Keratinocyte (primary cell): ENCODE measurements at places on chromosomes 11 and 22. TPM values are rescaled to one million over a fixed set of nuclear protein-coding genes. Genes with fewer than 3 reads are reported as not detected.

- no peak for DNase-seq
These were observed 10.6 kb downstream of the MSANTD4 start for GRCh38 chr11:106011481-106011880.

The CDKN1C gene
- 0.06 to 0.49 TPM (median 0.37 TPM) in 3 replicates for polyA plus RNA-seq

The TM7SF2 gene
- 9.7 to 12.6 TPM (median 10.7 TPM) in 3 replicates for polyA plus RNA-seq

DNA sequence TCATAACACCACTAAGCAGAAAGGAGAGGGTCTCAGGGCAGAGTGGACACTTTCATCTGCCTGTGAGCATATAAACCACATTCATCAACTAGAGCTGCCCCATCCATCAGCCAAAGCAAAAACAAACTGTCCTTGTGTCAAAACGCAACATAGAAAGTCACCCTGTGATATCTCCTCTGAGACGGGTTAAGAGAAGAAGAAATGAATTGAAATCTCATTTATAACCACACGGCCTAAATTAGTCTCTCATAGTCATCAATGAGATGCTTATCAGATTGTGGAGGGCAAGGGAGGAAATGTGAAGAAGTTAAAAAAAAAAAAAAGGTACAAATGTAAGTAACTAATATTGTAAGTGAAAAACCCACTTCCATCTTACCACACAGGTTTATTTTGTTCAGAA, 75.7 kb downstream of the SIK3 start:
- DNase-seq = no peak

The LRRC74B gene
- 0.03 TPM in 1 of 3 replicates, not detected in the others for polyA plus RNA-seq

GRCh38 chr11:62984451-62984991, at the start of gene SLC22A6:
Gene SLC22A6 (minus strand): TSS chr11:62984967. CDS start chr11:62984690, 277 bp downstream.
- DNase-seq = no peak

- DNase-seq = no peak
These were observed 537.0 kb downstream of the NTM start for GRCh38 chr11:131907371-131907770.

- no peak for DNase-seq
These were observed 99.3 kb upstream of the FSHB start for GRCh38 chr11:30131535-30131934.

- DNase-seq = no peak
These were observed 57.9 kb upstream of the ANGPTL5 start for GRCh38 chr11:101974255-101974654.

DNA sequence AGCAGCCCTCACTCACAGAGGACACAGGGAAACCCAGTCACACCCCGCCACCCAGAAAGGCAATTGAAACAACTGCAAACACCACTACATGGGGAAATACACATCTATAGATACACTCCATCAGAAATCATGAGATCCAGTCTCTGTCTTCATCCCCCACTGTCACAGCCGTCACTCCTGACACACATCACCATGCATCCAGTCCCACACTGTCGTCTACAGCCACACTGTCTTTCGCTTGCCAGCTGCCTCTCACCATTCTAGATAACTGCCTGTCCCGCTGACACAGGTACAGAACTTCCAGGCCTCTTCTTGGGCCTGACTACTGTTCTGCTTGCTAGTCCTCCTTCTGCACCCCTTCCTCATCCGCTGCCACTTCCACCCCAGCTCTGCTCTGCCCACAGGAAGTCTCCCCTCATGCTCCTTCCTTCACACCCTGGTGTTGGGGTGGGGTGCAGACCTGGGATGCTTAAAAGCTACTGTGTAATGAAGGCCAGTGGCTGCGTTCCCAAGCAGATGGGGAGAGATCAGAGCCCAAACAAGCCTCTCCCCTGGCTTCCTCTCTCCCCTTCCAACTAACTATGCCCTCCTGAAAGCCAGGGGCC, 42.6 kb downstream of the SLC22A12 start:
- no peak for DNase-seq
